Kidney epithelial cell (primary cell): ENCODE measurements at places on chromosomes 5 and 9.

DNA sequence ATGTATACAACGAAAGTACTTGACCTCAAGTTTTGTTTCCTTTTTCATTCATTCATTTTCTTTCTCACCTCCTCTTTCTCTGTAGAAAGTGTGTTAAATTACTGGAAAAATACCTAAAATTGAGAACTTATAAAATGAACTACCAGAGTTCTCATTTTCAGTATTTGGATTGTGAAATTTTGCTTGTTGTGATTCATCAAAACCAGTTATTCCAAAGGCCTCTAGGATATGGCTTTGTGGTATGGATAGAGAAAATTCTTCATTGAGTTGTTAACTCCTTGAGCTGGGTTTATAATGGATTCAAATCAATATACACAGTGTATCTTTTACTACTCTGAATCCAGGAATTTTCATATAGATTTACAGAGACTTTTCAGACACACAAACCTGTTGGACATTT is 287.6 kb downstream of the KDM4C start:
- no peak for DNase-seq

- no peak for DNase-seq
Measured at GRCh38 chr9:23789529-23790254, 36.3 kb downstream of the ELAVL2 start.

- no peak for DNase-seq
Measured at GRCh38 chr9:127794001-127794791, 8.4 kb downstream of the CDK9 start.

- DNase-seq = no peak
Measured at GRCh38 chr5:80177236-80177635, 78.6 kb downstream of the SERINC5 start.

- DNase-seq = no peak
Measured at GRCh38 chr9:20854444-20854843, 170.4 kb downstream of the FOCAD start.
